ENCODE measurements at places on chromosomes 13 and 19.

DNA sequence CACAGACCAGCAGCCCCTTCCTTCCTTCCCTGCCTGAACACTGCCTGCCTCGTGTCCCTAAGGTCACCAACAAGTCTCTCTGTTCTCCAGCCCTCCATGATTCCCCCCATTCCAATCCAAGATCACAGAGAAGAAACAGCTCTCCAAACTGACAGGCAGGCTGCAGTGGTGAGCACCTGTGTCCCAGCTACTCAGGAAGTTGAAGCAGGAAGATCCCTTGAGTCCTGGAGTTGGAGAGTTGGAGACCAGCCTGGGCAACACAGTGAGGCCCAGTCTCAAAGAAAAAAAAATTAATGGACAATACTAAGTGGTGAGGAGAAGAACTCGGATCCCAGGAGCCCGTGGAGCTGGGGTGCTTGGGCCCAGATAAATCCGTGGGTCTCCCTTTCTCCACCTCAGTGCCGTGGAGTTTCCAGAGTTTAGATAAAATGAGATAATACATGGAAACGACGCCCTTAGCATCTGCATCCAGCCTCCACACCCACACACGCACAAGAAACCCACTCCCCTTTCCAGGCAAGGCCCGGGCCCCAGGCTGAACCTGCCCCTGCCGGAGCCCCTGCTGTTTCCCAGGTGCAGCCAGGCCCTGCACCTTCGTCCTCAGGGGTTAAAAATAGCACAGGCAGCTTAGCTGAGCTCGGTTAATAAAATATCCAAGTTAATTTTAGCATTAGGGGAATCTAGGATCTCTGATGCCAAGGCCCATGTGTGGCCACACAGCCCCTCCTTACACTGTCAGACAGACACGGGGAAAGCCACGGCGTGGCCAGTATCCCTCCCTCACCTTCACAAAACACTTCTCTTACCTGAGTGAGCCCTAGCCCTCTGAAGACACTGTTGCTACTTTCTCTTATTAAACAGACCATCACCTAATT is 4.7 kb downstream of the RASA3 start:
- no peak for DNase-seq

- DNase-seq: no peak
Observed at GRCh38 chr13:32016631-32017030, 14.9 kb upstream of the FRY start.

GRCh38 chr19:16259385-16260159 is 61.9 kb downstream of the AP1M1 start:
- no peak for DNase-seq

GRCh38 chr19:14536926-14537692 is 7.7 kb downstream of the TECR start:
- DNase-seq: no peak

DNA sequence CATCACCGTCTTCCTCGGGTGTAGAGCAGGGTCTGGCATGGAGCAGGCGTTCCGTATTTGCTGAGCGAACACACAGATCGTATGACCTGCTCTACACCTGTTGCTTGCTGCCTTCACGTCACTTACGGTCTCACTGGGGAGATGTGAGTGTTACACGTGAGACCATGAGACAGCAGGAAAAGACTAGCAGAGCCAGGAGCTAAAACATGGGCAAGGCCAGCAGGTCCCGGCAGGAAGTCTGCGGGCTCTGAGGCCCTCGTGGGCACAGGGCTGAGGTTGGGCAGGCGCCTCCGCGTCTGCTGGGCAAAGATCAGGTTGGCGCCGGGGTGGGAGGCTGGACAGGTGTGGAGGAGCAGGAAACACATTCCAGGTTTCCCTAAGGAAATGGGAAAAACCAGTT is 19.7 kb upstream of the GTF3A start:
- no peak for DNase-seq

GRCh38 chr13:78521091-78521490 is 82.3 kb downstream of the POU4F1 start:
- no peak for DNase-seq

- DNase-seq: no peak
Observed at GRCh38 chr13:114013336-114013735, 39.5 kb upstream of the C13orf46 start.

DNA sequence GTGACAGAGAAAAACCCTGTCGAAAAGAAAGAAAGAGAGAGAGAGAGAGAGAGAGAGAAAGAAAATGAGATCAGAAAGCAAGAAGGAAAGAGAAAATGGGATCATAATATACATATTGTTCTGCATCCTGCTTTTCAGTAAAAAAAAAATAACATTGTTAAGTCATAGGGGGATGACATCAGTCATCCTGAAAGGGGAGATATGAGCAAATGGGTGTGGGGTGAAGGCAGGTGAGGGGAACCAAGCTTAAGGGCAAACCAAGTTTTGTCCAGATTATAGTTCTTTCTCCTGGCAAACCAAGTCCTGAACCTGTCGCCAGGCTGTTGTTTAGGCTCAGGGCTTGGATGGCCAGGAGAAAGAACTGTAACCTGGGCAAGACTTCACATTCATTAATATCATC is 92.6 kb upstream of the TMTC4 start:
- DNase-seq: no peak

GRCh38 chr13:46307554-46307953 is 79.5 kb downstream of the RUBCNL start:
- DNase-seq: no peak

DNA sequence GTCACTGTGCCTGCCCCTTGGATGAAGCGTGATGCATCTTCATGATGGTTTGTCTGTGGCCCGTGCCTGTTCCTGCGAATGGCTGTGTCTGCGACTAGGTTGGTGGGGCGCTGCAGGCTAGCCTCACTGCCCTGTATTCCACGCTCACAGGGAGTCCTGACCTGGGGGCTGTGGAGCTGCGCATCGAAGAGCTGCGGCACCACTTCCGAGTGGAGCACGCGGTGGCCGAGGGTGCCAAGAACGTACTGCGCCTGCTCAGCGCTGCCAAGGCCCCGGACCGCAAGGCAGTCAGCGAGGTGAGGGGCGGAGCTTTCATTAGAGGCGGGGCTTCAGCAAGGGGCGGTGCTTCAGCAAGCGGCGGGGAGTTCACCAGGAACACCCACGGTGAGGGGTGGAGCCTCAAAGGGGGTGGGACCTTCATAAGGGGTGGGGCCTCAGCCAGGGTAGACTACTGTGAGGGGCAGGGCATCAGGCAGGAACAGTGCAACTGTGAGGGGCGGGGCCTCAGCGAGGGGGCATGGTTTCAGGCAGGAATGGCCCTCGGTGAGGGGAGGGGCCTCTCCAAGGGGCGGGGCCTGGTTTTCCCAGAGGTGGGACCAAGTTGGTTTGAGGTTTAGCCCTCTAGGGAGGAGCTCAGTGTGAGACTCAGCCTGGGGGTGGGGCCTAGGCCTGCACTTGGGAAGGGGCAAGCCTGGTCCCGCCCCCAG is 17.2 kb downstream of the PKN1 start:
- DNase-seq: no peak

DNA sequence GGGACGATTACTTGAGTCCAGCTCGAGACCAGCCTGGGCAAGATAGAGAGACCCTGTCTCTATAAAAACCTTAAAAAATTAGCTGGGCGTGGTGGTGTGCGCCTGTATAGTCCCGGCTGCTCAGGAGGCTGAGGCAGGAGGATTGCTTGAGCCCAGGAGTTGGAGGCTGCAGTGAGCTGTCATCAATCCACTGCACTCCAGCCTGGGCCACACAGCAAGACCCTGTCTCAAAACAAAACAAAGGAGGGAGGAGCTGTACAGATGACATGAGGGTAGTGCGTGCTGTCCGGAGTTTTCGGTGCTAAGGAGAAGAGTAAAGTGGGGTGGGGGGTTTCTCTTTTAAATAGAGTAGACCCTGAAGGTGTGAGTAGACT is 22.6 kb downstream of the HDGFL2 start:
- no peak for DNase-seq

GRCh38 chr13:59276436-59276835 is 887.3 kb downstream of the DIAPH3 start:
- DNase-seq: no peak

DNA sequence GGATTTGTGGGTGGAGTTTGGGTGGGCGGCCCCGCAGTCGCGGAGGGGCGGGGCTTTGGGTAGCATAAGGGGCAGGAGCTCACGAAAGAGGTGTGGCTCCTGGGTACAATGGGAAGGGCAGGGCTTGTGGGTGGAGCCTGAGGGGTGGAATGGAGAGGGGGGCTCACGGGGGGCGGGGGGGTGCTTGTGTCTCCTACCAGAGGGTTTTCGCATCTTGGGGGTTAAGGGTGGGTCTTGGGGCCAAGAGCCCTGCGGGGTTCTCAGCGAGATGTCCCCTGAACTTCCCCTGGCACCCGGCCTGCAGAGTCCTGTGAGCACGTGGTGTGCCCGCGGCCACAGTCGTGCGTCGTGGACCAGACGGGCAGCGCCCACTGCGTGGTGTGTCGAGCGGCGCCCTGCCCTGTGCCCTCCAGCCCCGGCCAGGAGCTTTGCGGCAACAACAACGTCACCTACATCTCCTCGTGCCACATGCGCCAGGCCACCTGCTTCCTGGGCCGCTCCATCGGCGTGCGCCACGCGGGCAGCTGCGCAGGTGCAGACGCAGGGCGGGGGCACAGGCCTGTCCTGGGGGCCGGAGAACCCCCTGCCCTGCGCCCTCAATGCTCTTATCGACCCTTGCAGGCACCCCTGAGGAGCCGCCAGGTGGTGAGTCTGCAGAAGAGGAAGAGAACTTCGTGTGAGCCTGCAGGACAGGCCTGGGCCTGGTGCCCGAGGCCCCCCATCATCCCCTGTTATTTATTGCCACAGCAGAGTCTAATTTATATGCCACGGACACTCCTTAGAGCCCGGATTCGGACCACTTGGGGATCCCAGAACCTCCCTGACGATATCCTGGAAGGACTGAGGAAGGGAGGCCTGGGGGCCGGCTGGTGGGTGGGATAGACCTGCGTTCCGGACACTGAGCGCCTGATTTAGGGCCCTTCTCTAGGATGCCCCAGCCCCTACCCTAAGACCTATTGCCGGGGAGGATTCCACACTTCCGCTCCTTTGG is 5.1 kb downstream of the FSTL3 start:
- no peak for DNase-seq

GRCh38 chr19:7730286-7731217 is 1.4 kb downstream of the CLEC4G start:
- no peak for DNase-seq

DNA sequence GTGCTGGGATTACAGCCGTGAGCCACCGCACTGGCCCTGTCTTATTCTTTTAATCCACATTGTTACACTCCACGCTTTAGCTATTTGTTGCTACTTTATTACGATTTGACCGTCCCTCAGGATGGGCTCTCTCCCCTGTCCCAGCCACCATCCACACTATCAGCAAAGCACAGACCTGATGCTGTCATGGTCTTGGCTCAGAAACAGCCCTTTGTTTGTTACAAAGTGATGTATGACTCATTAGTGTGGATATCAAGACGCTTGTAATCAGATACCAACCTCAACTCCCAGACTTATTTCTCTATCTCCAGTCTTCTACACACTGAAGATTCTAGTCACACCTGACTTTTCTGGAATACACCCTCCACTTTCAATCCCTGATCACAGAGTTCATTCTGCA is 84.6 kb upstream of the FREM2 start:
- no peak for DNase-seq

DNA sequence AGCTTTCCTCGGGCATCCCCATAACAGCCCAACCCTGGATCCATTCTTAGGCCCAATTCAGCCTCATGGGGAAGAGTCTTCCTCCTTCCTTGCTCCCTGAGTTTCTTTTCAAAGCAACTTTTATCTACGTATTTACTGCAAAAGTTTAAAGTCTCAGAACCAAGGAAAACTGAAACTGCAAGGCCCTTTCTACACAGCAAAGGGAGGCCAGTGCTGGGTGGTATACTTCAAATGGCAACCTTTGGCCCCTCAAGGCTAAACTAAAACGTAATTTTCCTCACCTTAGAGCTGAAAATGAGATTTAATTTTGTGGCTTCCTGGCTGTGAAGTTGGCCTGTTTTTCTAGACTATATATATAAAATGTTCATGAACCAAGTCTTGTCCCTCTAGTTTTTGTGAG is 5.6 kb downstream of the CDX2 start:
- DNase-seq: no peak

- DNase-seq: no peak
Observed at GRCh38 chr19:29045679-29046254, 167.2 kb downstream of the UQCRFS1 start.

GRCh38 chr19:5997371-5997770 is 19.4 kb upstream of the RANBP3 start:
- no peak for DNase-seq

GRCh38 chr19:38675611-38676010 is 28.2 kb downstream of the ACTN4 start:
- DNase-seq: no peak

GRCh38 chr13:64272681-64273080 is 2857.0 kb upstream of the PCDH20 start:
- no peak for DNase-seq

DNA sequence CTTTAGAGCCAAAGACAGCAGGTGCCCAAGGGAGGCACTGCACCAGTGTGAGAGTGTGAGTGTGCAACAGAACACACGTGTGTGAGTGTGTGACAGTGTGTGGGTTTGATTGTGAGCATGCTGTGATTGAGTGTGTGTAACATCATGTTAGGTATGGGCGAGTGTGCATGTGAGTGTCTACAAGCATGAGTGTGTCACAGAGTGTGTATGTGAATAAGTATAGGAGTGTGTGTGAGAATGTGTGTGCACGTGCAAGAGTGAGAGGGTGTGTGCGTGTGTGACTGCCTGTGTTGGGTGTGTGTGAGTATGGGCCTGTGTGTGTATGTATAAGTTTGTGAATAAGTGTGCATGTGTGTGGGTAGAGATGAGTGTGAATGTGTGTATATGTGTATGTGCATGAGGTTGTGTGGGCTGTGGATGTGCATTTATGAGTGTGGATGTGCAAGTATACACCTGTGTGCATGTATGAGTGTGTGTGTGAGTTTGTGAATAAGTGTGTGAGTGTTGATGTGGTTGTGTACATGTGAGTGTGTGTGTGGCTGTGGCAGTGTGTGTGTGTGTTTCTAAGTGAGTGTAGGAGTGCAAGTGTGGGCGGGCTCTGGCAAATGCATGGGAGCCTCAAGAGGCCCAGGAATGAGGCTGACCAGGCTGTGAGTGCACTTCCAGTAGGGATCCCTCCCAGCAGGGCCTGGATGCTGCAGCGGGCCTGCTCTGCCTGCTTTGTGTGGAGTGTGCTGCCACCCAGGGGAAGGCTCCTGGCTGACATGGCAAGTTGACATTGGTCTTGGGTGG is 198.4 kb downstream of the COL4A1 start:
- no peak for DNase-seq

- no peak for DNase-seq
Observed at GRCh38 chr13:79621449-79621848, 140.5 kb downstream of the NDFIP2 start.

DNA sequence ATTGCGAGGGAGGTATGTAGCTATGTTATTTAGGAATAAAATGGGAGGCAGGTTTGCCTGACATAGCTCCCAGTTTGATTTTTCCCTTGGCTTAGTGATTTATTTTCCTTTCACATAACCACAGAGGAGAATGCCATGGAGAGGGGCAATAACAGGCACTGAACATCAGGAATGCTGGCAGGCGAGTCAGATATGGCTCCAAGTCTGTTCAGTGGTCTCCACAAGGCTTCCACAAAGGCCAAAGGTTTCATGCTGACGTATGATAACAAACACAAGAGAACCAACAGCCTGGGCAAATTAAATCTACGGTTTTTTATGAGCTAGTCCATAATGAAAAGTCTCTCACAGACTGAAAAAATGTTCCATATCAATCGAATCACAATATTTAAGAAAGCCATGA is 66.7 kb downstream of the SUCLA2 start:
- DNase-seq: no peak

- no peak for DNase-seq
Observed at GRCh38 chr13:47661076-47661475, 340.0 kb downstream of the SUCLA2 start.

Measured in SIG-M5 (cell line).